Osteoblast (primary cell): ENCODE measurements at places on chromosomes 5 and 9.

- peak; percentile 65 for DNase-seq
Observed at GRCh38 chr9:92715488-92716231, 45.7 kb upstream of the IPPK start.

- DNase-seq = peak; percentile 79
Observed at GRCh38 chr9:21789541-21790037, 12.8 kb upstream of the MTAP start.

DNA sequence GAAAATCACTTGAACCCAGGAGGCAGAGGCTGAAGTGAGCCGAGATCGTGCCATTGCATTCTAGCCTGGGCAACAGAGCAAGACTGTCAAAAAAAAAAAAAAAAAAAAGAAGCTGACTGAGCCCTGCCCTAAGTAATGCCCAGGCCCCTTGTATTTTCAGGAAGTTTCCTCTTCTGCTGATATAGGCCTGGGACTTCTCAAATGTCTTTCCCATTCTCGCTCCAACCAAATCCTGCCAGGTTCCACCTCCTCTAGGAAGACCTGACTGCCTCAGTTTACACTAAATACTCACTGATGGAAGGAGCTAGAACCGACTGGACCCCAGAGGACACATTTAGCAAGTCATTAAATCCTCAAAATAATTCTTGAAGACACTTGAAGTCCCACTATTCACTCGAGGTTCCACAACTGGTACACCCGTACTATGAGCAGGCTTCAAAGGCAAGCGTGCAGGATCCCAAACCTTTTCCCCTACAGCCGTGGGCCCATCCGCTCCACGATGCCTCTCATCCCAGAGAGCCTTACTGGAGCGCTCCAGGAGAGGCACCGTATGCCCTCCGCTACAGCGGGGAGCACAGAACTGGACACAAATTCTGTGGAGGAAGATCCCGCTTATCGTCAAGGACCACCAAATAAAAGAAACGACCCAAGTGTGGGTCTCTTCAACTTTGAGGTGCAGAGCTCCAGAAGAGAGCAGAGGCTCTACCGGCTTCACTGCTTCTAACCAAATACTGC is 676 bp downstream of the NOL6 start:
- DNase-seq = peak; percentile 26

GRCh38 chr5:135735831-135736230 is 98.6 kb upstream of the SLC25A48 start:
- no peak for DNase-seq

DNA sequence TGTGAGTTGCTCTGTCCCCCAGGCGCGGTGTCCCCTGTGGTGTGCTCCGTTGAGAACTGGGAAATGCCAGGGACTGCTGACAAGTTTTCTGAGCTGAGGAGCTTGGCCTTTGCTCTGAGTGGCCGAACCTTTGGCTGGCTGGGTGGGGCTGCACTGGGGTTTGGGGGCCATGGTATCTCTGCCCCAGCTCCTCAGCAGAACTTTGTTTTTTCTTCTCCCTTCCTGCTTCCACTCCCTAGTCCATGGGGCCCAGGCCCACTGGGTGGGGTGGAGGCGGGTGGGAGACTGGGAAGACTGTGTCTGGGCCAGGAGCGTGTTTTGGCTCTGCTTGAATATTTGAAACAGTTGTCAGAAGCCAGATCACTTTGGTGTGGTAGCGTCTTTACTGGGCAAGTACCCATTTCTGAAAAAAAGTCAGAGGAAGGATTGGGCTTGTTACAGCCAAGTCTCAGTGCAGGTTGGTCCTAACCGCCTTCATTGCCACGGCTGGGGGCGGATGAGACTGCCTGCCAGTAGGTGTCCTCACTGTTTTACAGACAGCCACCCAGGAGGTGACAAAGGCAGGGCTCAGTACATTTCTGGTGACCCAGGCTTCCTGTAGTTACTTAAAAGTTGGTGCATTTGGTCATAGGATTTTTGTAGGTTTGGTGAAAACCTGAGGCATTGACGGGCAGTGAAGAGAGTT is 92.7 kb downstream of the DAB2IP start:
- peak; percentile 95 for DNase-seq

- DNase-seq = peak; percentile 86
Observed at GRCh38 chr9:124272118-124272517, 14.4 kb downstream of the NEK6 start.

DNA sequence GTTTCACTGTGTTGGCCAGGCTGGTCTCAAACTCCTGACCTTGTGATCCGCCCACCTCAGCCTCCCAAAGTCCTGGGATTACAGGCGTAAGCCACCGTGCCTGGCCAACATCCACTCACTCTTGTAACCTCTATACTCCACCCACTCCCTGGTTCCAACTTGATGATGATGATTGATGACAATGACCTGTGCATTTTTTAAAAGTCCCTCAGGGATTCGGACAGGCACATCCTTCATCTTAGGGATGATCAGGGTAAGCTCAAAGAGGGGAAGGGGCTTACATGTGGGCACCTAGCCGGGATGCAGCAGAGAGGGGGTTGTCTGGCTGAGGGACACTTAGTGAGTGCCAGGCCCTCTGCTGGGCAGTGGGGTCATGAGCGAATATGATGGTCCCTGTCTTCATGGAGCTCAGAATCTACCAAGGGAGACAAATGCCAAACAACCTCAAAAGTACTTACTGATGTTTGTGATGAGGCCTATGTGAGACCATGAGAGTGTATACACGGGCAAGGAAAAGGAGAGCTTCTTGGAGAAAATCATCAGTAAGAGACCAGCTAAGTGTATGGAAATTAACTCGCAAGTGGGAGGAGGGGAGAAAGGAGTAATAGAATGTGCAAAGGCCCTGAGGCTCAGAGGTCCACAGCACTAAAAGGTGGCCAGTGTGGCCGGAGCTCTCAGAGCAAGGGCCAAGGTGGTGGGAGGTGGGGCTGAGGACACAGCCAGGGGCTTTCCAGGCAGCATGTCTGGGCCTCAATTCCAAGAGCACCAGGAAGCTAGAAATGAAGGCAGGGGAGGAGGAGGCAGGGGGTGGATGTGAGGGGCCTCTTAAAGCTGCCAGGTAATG is 27.4 kb downstream of the LHX2 start:
- DNase-seq = peak; percentile 60

GRCh38 chr5:37198842-37199241 is 50.3 kb downstream of the CPLANE1 start:
- no peak for DNase-seq

DNA sequence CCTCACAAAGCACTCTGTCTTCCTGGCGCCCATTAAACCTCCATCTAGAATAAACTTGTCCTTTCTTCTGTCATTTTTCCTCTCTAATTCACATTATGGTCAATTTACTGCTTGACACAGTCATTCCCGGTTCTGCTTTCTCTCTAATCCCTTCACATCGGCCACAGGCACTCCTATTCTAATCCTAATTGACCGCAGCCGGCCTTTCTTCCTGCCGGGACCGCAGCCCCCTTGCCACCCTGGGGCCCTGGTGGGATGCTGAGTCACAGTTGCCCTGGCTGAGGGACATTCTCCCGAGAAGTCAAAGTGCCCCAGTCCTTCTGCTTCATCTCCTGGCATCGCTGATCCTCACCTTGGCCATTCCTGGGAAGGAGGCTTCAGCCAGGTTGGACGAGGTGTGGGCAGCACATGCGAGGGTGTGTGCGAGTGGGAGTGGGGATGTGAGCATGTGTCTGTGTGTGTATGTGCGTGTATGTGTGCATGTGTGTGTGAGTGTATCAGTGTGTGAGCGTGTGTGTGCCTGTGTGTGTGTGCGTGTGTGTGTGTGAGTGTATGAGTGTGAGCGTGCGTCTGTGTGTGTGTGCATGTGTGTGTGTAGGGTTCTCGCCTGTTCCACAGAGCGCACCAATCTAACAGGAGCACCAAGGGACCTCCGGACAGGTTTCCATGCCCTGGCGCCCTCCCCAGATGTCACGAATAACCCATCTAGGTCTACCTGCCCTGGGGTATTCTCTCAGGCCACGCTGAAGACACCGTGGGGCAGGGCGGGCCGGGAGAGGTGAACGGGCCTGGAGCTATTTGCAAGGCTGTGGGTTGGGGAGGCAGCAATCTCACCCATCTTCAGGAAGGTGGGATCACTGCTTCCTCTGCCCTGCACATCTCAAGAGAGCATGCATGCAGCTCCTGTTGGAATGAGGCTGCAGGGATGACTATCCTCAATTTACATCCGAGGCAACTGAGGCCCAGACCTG is 191.2 kb downstream of the PAX5 start:
- no peak for DNase-seq

- no peak for DNase-seq
Observed at GRCh38 chr5:123557907-123558306, 45.9 kb downstream of the CSNK1G3 start.

DNA sequence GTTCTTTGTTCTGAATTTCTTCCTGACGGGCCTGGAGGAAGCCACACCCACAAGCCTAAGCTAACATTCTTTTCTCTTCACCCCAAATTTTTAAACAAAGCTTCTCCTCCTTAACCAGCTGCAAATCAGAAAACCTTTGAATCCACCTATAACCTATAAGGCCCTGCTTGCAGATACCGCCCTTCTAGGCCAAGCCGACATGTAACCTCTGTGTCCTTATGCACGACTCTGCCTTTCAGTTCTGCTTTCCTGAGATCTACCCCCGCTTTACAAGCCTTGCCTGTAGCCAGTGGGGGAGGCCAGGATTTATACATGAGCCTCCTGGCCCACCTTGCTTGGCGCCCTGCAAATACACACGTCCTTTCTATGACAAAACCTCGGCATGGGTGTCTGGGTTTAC is 19.3 kb downstream of the BRD9 start:
- no peak for DNase-seq
